ENCODE measurements at places on chromosomes 7 and 10.

GRCh38 chr10:10787586-10787985 is 230.1 kb upstream of the CELF2 start:
- no peak for DNase-seq

GRCh38 chr10:17081431-17081830 is 48.2 kb downstream of the CUBN start:
- no peak for DNase-seq

- no peak for DNase-seq
Observed at GRCh38 chr7:101075646-101076045, 9.6 kb upstream of the TRIM56 start.

DNA sequence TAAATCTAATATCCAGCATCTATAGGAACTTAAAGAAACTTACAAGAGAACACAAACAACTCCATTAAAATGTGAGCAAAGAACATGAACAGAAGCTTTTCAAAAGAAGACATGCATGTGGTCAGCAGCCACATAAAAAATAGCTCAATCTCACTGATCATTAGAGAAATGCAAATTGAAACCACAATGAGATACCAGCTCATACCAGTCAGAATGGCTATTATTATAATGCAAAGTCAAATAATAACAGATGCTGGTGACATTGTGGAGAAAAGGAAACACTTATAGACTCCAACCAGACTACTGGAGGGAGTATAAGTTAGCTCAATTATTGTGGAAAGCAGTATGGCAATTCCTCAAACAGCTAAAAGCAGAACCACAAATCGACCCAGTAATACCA is 1314.5 kb downstream of the XPNPEP1 start:
- DNase-seq = no peak

GRCh38 chr10:127154831-127155620 is 41.4 kb downstream of the INSYN2A start:
- no peak for DNase-seq

DNA sequence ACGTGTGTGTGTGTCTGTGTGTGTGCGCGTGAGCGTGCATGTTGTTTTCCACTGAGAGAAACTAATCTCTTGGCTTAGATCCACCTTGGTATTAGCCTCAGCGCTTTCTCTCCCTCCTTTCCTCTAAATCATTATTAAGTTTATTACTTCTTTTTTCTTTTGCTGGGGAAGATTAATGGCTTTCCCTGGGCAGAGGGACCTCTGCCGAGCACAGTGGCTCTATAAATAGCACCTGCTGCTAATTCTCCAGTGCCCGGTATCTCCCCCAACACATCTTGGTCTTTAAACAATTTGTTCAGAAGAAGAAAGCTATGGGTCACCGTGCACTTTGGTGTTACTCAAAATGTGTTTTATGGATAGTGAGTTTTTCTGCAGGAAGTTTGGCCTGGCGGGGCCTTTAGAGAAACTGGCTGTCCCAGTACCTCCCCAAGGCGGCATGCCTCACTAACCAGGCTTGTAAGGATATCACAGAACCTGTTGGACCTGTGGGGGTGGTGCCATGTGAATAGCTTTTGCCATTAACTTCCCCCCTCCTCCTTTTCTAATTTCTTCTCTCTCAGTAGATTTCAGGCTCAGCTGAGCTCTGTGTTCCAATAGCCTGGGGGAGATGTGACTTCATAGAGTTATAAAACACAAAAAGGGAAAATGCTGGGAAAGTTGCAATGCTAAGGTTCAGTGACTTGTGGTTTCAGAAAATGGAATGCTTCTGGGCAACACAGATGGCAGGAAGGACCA is 70.1 kb upstream of the RAB11FIP2 start:
- DNase-seq = no peak

- DNase-seq = no peak
Observed at GRCh38 chr7:65475040-65475726, 101.5 kb downstream of the ZNF92 start.

DNA sequence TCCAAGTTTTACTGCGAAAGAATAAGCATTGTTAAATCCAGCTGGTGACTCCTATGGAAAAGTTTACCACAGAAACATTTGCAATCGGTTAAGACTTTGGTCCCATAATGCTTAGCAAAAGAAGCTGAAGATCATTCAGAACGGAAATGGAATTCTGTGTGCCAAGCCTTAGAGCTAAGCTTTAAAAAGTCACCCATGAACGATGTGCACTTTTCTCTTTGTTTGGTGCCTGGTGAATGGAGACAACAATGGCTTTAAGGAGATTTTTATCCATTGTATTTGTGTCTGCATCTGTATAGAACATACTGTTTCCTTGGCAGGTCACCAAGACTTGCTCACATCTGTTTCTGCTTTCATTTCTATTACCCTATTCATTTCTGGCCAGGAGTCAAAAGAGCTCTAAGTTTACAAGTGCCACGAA is 26.3 kb upstream of the COL1A2 start:
- no peak for DNase-seq

- DNase-seq = no peak
Observed at GRCh38 chr10:120783867-120784266, 67.3 kb upstream of the WDR11 start.

DNA sequence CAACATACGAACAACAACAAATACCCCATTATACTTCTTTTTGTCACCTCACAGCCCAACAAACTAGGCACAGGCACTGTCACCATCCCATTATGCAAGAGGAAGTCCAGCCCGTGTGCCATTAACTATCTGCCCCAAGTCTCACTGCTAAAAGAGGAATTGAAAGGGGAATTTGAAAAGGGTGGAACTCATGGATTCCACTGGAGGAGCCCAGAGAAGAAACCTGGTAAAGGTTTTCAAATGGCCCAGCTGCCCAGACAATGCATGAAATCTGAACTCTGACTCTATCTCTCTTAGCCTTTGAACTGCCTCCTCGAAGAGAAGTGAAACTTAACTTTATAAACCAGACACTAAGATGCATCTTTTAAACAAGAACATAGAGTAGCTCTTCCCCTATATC is 130.0 kb downstream of the PLXNA4 start:
- DNase-seq = no peak

DNA sequence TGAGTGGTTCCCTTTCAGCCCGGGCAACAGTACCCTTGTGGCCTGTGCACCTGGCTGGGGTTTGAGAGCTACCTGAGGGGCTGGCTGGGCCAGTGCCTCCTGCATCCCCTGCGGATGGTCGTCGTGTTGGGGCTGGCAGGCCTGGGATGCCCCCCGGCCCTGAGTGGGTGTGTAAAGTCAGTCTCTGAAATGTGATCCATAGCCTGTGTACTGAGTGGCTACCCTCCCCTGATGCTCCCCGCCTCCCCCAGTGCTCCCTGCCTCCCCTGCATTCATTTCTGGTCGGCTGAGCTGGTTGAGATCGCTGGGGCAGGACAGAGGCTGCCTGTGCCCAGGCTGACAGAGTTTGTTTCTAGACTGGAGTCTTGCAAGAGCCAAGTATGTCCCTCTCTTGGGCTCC is 9.3 kb downstream of the ZNF316 start:
- DNase-seq = no peak

Data from effector memory CD4-positive, alpha-beta T cell (primary cell).